ENCODE measurements at places on chromosomes 5 and 9.

DNA sequence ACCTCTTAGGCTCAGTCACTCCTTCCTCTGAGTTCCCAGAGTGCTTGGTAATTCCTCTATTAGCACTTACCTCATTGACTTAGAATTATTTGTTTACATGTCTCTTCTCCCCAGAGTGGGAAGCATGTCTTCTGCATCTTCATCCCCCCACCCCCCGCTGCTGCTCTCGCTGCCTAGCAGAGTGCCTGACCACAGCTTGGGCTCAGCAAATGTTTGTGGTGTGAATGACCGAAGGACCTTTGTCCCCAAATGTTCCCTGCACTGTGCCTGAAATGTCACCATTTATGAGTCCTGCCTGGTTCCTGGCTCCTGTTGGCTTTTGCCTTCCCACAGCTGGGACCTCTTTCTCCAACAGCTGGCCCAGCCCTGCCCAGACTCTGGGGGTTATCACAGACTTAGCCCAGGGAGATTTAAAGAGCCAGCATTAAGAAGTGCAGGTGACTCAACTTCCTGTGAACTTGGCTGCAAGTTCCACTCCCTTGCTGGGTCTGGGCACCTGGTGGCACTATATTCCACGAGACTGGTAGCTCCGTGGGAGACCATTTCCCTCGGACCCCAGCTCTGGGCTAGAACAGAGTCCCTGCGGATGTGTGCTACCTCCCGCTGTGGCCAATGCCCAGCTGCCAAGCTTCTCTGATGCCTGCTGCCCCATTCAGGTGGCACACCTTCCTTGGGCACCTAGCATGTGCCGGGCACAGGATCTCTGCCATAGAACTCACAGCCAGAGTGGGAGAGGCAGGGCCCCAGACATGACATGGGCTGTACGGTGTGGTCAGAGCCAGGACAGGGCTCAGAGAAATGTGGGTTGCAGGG is 1.8 kb upstream of the HMCN2 start:
- DNase-seq: no peak

- DNase-seq: no peak
These were observed 7.4 kb downstream of the YTHDC2 start for GRCh38 chr5:113520899-113521298.

- no peak for DNase-seq
These were observed 19.7 kb upstream of the VLDLR start for GRCh38 chr9:2601785-2602378.

GRCh38 chr9:70121818-70122436 is 78.3 kb downstream of the MAMDC2 start:
- peak; percentile 59 for DNase-seq

GRCh38 chr5:133783481-133783880 is 171.1 kb upstream of the FSTL4 start:
- no peak for DNase-seq

- no peak for DNase-seq
These were observed 56.1 kb downstream of the PTCH1 start for GRCh38 chr9:95460518-95461164.

DNA sequence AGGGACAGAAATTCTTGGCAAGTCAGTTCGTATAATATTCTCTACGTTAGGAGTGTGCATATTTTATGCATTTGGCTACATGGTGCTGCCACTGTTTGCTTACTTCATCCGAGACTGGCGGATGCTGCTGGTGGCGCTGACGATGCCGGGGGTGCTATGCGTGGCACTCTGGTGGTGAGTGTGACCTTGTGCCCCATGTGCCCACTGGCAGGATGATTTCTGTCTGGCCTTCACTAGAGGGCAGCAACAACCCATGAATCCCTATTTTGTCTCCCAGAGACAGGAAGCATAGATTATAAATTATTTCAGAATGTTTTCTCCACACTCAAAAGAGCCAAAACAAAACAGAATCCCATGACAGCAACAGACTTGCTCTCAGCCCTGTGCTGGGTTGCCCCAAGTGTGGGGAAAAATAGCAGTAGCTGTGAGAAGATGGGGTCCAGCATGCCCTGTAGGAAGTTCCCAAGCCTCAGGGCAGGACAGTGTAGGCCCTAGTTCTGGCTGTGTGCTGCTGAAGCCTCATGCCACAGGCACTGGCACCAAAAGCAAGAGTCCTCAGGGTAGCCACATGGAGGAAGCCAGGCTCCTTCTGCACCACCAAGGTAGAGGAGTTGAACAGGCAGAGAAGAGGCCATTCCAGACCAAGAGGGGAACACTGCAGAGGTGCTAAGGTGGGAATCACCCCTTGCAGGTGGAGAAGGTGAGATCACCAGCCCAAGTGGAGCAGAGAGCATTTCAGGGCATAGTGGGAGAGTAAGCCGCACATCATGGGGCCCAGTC is 16.0 kb downstream of the SLC22A5 start:
- peak; percentile 84 for DNase-seq

DNA sequence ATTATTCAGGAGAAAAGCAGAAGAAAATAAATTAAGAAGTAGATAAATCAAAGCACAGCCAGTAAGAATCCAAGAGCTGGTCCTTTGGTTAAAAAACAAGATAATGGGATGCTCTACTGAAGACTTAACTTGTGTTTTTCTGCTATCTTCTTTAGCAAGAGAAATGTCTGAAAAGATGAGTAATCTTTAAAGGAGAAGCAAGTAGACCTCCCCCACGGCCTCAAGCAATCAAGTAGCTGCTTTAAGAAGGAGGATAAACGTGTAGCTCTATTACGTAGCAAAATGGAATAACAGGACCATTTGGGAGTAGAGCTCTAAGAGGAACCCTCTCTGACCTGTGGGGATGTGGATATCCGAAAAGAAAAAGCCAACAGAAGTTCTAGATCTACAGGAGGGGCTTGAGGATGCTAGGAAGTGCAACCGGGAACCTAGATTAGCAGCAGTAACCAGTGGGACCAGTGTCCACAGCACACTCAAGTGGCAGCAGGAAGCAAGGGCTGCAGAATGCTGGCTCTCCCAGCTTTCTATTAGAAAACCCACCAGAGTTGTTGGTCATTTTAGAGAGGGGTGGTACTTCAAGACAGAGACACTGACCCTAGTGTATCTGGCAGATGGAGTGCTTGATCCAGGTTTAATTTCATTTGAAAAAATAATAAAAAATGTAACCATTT is 185.4 kb downstream of the GABBR2 start:
- DNase-seq: peak; percentile 42

- DNase-seq: no peak
These were observed 46.4 kb upstream of the PLIN2 start for GRCh38 chr9:19173598-19174125.

- no peak for DNase-seq
These were observed 447.2 kb downstream of the PDE4D start for GRCh38 chr5:59446356-59446755.

- DNase-seq: no peak
These were observed 284.7 kb downstream of the FANCC start for GRCh38 chr9:95032580-95033341.

DNA sequence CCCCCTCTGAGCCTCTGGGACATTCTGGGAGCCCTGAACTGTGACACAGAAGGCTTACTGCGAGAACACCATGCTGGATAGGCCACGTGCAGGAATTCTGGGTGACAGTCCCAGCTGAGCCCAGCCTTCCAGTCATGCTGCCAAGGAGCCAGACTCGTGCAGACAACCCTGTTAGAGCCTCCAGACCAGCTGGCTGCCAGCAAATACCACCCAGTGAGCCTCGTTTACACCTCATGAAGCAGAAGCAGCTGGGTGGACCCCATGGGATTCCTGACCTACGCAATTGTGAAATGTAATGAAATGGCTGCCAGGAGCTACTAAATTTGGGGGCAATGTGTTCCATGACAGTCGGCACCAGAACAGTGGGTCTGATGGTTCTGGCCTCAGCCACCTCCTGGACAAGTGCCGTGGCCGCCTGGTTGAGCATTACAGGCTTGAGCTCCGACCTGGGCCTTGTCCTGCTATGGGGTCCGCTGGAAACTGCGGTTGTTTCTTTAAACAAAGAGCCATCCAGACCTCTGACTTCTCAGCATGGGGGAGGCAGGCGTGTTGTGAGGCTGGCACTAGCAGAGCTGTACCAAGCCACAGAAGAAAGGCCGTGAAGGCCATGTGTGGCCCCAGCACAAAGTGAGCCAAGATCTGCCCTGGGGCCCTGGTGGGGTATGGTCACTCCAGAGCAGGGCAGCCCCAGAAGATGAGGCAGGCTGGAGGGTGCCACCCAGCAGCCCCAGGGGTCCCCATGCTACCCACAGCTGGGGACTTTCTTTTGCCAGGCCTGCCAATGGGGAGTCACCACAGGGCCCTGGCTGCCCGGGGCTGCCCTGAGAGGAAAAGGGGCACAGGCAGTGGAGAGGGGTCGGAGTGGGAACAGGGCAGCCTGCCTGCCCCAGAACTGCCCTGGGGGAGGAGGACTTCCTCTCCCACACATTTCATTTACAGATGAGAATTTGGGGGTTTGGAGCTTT is 19.3 kb upstream of the RXRA start:
- no peak for DNase-seq

GRCh38 chr5:133611357-133612248 is 738 bp downstream of the FSTL4 start:
- DNase-seq: no peak

DNA sequence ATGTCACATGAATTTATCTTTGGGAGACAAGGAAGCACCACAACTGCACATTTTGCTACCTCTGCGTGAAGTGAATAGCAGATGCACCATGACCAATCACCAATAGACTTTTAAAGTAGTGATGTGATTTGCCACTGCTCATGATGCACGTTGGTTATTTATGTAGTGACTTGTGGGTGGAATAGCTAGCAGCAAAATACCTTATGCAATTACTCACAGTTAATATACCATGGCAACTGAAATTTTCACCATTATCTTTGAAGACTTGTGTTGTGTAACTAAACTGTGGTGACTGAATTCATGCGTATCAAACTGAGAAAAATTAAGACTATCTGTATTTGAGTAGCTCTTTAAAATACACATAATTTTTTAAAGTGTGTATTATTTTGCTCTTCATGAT is 46.2 kb upstream of the TUSC1 start:
- no peak for DNase-seq

- peak; percentile 5 for DNase-seq
These were observed 626.4 kb upstream of the NUDT12 start for GRCh38 chr5:104189031-104189430.

DNA sequence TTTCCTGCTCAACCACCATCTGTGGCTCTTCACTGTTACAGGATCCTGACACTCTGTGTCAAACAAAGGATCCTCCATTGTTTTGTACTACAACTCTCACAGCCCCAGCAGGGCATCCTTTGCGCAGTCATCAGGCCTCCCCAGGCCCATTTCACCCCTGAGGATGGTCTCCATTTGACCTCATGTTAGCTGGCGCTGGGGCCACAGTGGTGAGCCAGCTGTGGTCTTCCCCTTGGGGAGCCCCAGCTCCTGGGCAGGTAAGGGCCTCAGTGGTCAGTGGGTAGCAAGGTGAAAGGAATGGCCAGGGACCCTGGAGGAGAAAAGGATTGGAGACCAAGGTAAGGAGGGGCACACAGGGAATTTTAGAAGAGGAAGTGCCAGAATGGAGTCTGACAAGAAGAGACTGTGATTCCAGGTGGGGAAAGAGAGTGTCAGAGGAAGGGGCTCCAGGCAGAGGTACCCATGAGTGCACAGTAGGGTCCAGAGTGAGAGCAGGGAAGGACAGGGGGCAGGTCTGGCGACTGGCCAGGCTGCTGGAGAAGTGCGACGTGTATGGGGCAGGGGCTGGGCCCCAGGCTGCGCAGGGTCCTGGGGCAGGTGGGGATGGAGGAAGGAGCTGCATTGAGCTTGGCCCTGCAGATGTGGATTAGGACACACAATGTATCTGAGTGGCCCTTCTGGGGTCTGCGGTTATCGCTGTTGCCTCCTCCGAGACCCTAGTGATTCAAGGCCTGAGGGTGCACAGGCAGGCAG is 109.9 kb downstream of the PHF2 start:
- peak; percentile 1 for DNase-seq

DNA sequence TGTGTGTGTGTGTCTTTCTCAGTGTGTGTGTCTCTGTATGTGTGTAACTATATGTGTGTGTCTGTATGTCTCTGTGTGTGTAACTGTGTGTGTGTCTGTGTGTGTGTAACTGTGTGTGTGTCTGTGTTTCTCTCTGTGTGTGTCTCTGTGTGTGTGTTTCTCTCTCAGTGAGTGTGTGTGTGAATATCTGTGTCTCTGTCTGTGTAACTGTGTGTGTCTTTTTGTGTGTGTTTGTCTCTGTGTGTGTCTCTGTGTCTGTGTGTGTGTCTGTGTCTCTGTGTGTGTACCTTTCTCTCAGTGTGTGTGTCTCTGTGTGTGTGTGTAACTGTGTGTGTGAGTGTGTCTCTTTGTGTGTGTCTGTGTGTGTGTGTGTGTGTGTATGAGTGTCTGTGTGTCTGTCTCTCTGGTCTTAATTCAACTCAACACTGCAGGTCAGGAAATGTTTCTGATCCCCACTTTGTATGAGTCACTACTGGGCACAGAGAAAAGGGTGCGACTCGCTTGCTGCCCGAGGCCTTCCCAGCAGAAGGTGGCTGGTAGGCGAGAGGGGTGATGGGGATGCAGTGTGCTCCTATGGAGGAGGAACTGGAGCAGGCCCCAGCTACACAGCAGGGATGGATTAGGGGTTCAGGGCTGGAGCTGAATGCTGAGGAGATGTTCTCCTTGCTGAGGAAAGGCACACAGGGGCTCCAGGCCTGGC is 52.1 kb downstream of the NSG2 start:
- DNase-seq: no peak

GRCh38 chr9:79526149-79526672 is 45.6 kb upstream of the TLE4 start:
- no peak for DNase-seq

DNA sequence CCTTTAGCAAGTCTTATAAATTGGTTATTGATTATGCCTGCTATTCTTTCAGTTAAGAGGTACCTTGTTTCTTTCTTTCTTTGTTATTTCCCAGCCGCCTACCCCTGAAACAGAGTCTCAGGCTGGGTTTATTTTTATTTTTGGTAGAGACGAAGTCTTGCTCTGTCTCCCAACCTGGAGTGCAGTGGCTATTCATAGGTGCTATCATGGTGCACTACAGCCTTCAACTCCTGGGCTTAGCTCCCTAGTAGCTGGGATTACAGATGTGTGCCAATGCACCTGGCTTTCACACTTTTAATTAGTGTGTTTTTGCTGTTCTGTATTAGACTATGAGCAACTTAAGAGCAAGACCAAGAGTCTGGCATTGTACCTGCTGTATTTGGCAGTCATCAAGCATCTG is 14.2 kb downstream of the MAML1 start:
- DNase-seq: no peak

GRCh38 chr5:68449380-68449779 is 233.8 kb downstream of the PIK3R1 start:
- DNase-seq: no peak

GRCh38 chr5:170625221-170626165 is 121.7 kb downstream of the KCNIP1 start:
- DNase-seq: no peak

DNA sequence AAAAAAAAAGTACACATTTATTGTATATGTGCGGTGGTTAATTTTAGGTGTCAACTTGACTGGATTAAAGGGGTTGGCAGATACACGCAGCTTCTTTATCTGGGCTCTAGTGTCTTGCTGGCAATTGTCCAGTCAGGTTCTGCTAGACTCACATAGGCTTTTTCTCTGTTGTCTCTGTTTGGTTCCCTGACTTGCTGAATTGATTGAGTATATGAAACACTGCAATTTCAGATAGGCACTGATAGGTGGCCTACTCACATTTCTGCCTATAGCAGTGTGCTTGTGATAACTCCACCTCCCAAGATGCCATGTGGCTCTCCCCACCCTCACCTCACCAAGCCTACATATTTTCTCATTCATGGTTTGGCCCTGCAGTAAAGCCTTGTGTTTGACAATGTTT is 52.5 kb downstream of the AOPEP start:
- no peak for DNase-seq

Measured in GM03348 (cell line).